ENCODE measurements at places on chromosomes 13 and 19.

GRCh38 chr13:41914552-41914951 lies 46.4 kb downstream of the VWA8 start:
- no peak for DNase-seq

DNA sequence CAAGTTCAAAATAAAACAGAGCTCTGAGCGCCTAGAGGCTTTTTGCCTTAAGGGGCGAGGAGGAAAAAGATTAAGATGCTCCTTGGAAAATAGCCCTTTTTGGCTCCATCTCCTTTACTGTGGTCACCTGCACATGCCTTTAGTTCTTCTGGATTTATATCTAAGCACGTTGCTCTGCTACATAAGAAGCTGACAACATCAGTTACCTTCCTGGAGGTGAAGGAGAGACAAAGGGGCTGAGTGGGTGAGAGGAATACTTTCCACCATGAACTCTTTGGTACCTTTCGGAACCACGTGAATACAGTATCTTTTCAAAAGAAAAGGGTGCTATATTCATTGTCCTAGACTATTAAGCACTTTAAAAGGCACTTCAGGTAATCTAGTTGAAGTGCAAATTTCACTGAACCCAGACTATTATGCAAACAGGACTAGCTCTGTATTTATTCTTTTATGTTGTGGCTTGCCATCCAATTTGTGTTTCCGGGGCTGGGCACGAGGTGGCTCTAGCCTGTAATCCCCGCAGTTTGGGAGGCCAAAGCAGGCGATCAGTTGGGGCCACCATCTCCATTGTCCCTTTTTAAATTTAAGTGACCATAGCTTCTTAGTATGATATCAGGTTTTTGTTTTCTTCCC lies 201.5 kb downstream of the TM9SF2 start:
- no peak for DNase-seq

GRCh38 chr13:78674638-78675037 lies 15.7 kb upstream of the OBI1 start:
- no peak for DNase-seq

GRCh38 chr13:26185720-26186117 lies 36.4 kb downstream of the RNF6 start:
- DNase-seq: no peak

GRCh38 chr19:13894552-13894951 lies 11.4 kb downstream of the BRME1 start:
- no peak for DNase-seq

- DNase-seq: no peak
Measured at GRCh38 chr13:113535381-113535781, 44.9 kb upstream of the DCUN1D2 start.

DNA sequence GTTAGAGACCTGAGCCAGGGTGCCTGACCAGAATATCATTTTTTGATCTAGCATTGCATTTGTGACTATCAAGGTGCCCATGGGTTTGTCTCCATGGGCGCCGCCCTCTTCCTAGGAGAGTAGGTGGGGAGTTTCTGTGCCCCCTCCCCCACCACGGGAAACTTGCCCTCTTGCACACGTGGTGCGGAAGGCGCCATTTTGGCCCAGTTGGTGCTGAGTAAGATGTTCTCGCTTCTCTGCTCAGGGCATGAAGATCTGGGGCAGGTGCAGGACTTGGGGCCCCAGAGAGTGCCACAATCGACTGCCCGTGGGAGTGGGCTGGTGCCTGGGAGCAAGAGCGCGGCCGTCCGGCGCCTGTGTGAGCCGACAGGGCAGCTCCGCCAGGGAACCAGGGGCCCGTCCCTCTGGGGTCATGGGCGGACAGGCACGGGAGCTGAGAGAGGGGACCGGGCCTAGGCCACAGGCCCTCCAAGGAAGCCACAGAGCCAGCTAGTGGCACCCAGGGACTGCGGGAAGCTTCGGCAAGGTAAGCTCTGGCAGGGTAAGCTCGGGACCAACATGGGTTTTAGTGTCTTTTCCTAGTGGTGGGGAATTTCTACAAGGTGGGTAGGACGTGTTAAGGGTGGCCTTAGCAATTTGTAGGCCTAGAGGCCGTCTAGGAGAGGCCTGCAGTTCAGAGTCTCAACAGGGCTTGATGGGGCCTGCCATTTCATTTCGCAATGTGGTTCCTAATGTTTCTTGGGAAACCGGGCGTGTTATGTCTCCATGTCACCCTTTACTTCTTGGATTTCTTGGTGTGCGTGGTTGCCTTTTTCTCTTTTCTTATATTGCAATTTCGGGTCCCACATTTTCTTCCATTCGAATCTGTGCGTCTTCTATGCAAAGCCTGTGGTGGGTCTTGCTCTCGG lies 14.5 kb downstream of the SACS start:
- no peak for DNase-seq

GRCh38 chr13:26621731-26622401 lies 64.4 kb downstream of the WASF3 start:
- no peak for DNase-seq

DNA sequence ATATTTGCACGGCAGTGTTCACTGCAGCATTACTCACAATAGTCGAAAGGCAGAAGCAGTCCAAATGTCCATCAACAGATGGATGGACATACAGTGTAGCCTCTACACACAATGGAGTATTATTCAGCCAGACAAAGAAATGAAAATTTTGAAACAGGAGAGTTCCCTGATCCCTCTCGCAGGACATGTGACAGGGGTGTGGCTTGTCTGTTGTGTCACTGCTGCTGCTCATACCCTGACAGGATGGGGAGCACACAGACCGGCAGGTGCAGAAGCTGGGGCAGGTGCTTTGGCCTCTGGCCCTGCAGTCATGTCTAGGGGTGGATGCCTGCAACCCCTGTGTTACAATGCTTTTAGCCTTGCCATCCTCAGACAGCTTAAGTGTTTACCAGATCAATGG lies 204.3 kb downstream of the EFNB2 start:
- DNase-seq: no peak

GRCh38 chr19:16970821-16971220 lies 55.8 kb downstream of the CPAMD8 start:
- no peak for DNase-seq

DNA sequence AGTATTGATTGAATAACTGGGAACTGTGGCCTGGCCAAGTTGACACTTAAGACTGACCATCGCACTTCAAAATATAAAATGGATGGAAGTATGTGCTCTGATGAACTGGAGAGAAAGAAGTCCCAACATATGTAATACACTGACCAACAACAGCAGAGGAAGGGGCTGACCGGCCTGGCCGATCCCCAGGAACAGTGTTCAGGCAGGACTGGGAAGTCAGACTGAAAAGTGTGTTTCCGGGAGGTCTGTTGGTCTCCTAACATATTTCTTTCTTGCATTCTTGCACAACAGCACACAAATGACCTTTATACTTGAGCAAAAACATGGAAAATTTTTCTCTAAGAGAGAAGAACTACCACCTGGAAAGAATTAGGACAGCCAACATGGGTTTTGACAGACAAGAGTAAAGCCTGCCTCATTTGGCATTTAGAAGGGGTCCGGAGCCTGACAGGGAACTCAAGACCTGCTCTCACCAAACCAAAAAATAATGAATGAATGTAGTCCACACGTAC lies 297.8 kb downstream of the OXGR1 start:
- no peak for DNase-seq

GRCh38 chr13:43306372-43306771 lies 283.0 kb downstream of the DNAJC15 start:
- DNase-seq: no peak

DNA sequence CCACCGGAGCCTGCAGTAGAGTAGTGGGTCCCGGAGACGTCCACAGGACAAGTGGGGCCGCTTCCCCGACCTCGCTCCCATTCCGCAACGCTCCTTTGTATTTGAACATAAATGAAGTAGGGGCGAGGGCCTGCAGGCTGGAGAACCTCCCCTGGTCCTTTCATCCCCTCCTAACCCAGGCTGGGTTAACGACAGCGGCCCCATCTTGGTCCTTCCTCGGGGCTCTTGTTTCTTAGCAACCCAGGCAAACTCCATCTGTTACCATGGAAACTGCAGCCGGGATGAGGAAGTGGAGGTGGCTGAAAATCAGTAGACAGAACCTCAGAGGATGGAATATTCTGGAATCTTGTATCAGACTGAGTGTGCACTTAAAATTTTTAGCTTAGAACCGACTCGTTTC lies 132.6 kb upstream of the USP29 start:
- DNase-seq: no peak

- DNase-seq: no peak
Measured at GRCh38 chr13:51793570-51794271, 10.2 kb downstream of the DHRS12 start.

GRCh38 chr13:113646376-113646775 lies 11.6 kb downstream of the ATP4B start:
- no peak for DNase-seq

GRCh38 chr13:26707122-26708006 lies 53.2 kb downstream of the GPR12 start:
- peak; percentile 30 for DNase-seq

DNA sequence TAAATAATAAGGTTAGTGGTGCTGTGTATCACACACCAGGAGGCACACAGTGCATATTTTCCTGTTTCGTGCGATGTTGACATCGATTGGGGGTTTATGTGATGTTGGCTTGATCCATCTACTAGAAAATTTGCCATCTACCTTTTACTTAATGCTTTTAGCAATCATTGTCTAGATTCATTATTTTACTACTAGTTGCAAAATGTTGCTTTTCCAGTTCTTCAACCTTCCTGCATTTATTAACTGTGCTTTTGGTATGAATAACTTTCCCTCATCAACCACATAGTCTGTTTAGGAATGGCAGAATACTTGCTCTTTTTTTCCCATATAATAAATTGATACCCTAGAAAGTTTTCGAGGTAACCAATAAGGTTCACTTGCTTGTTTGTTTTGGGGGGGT lies 17.5 kb downstream of the C13orf42 start:
- DNase-seq: no peak

DNA sequence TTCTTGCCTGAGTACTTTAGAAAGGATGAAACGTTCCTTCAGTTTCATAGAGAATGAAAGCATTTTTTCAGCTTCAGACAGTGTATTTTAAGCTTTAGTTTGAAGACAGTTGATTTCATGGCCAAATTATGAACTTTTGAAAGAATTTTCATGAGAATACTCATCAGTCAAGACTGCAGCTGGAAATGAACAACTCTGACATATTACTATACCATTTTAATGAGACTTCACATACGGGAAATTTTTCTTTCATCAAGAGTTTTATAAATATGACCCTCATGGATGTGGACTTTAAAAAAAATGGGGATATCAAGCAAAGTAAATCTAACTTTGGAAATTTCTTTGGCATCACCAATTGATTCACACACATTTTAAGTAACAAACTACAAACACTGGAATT lies 6.4 kb downstream of the LATS2 start:
- no peak for DNase-seq
